Urothelium cell line (cell line): ENCODE measurements at places on chromosomes 3 and 15.

DNA sequence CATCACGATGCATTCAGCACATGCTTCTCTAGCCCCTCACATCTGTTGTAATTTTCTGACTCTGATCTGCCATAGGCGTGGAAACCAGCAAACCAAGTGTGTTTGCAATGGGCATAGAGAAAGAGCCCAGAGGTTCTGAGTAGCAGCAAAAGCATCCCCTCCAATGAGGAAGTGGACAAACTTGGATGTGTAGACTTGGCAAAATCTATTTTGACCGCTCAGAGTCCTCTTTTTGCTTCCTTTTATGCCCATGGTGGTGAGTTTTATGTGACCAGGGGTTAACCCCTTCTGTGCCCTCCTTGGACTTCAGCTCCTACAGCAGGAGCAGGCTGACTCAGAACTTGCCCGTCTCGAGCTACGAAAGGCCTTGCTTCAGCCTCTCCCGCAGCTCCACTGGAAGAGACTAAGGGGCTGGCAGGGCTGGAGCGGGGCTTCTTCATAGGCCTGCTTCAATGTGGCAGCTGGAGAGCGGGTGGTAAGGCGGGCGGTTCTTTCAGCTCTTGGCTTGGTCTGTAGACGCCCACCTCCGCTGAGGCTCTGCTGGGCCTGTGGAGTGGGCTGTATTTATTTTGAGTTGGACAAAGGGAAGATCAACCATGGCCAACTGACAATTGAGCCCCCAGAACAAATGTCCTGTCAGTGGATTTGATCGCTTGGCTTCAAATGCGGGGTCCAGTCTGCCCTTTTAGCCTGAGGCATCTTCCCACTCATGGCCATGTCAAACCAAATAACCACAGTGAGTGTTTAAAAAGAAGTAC lies 6.5 kb upstream of the ETV5 start:
- no peak for DNase-seq

GRCh38 chr3:184776916-184777315 lies 35.0 kb upstream of the VPS8 start:
- no peak for DNase-seq

DNA sequence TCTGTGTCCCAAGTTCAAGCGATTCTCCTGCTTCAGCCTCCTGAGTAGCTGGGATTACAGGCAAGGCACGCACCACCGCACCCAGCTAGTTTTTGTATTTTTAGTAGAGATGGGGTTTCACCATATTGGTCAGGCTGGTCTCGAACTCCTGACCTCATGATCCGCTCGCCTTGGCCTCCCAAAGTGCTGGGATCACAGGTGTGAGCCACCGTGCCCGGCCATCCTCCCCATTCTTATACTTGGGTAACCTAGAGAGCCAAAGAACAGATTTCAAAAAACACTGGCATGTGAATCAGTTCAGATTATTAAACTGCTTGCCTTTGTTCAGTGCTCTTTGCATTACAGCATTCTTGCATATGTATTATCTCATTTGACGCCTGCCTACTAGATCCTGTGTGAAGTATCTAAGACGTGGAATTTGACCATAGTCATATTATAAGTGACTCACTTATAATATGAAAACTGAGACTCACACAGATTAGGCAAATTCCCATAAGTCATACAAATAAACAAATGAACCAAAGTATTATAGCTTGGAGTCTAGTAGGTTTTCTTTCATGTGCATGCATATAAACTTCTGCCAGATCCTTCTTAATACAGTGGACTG lies 123.5 kb downstream of the UNC13C start:
- DNase-seq: no peak

DNA sequence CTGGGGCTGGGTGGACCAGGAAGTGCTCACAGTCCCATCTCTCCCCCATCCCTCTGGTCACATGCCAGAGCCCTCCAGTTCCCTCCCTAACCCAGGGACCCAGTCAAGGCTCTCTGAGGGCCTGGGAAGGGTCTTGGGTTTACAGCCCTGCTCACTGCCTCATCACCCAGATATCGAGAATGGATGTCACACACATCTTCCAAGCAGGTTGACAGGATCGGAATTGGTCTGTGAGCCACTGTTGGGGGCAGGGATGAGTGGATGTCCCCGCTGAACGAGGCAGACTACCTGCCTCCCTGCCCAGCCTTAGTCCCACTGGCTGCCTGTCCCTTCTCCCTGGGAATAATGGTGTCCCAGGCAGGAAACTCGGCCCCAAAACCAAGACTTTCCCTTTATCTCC lies 20.0 kb upstream of the GOLGA6C start:
- DNase-seq: no peak

DNA sequence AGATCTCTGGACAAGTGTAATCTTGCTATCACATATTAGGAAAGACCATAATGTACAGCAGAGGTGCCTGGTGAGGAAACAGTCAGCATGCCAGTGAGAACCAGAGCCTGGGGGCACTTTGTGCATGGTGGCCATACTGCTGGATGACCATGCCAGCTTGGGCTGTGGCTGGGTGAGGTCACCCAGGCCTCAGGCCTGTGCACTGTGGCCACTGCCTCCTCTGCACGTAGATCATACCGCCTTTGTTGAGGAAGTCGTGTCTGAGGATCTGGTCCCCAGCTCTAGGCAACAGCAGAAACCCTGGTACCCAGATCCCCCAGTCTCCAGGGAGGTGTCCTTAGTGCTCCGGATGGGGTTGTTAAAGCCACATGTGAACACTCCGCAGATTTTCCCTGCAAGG lies 38.9 kb downstream of the ZNF710 start:
- no peak for DNase-seq

DNA sequence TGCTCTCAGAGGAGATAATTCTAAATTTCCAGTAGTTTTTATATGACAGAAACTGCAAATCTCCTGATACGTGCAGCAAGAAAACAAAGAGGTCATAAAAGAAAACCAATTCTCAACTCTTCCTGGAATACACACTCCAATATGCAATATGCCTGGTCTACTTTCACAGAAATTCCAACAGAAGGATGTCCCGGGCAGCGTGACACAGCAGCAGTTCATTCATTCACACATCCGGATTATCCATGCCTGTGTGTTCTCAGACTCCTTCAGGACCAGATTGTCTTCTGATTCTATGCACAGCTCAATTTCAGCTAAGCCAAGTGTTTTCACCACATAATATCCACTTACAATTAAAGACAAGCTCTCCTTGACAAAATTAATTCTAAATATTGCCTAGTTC lies 64.3 kb downstream of the FBN1 start:
- DNase-seq: no peak

- DNase-seq: no peak
Observed at GRCh38 chr3:143266511-143266910, 146.9 kb downstream of the CHST2 start.

DNA sequence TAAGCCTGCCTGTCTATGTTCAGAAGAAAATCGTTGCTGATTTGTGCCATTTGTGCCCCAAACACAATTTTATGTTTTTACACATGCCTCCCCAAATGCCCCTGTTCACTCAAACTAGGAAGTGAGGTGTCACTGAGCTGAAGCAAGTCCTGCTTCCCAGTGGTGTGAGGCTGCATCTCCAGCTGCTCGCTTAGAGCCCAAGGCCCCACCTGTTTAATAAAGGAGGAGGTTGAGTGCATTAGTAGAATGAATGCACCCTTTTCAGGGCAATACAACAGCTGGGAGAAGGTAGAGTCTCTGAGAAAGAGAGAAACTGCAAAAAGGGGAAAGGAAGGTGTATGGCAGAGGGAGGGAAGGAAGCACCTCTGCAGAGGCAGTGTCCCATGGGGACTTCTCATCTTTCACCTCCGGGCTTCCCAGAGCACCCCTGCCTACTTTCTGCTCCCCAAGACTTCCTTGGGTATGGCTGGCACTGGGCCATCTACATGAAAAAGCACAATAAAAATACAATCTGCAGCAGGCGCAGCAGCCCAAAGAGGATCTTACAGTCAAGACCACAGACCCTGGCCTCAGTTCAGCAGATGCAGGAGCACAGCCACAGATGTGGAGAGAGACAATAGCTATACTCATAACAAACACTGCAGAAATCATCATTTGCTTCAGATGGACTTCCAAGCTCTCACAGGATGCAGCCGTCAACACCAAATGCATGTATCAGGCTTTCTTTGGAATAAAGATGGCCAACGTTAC lies 165.9 kb downstream of the POLR2M start:
- DNase-seq: no peak

DNA sequence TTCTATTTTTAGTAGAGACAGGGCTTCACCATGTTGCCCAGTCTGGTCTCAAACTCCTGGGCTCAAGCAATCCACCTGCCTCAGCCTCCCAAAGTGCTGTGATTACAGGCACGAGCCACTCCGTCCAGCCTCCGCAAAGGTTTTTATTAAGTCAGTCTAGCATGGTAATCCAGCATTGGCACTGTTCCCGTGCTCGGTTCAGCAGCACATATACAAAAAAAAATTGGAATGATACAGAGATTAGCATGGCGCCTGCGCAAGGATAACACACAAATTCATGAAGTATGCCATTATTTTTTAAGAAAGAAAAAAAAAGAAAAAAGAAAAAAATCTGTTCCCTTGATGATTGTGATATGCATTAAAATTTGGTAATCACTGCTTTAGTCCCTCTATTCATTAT lies 8.5 kb downstream of the CKMT1A start:
- DNase-seq: no peak

- no peak for DNase-seq
Observed at GRCh38 chr15:43941555-43941954, 114.8 kb downstream of the WDR76 start.

- DNase-seq: no peak
Observed at GRCh38 chr3:140250010-140250855, 315.2 kb downstream of the CLSTN2 start.

GRCh38 chr15:32918547-32918946 lies 200.7 kb downstream of the GREM1 start:
- DNase-seq: no peak

GRCh38 chr15:99452728-99453636 lies 112.8 kb upstream of the MEF2A start:
- no peak for DNase-seq

- no peak for DNase-seq
Observed at GRCh38 chr3:114406922-114407321, 113.1 kb downstream of the TIGIT start.

GRCh38 chr15:94353488-94353820 lies 122.1 kb downstream of the MCTP2 start:
- DNase-seq: no peak

DNA sequence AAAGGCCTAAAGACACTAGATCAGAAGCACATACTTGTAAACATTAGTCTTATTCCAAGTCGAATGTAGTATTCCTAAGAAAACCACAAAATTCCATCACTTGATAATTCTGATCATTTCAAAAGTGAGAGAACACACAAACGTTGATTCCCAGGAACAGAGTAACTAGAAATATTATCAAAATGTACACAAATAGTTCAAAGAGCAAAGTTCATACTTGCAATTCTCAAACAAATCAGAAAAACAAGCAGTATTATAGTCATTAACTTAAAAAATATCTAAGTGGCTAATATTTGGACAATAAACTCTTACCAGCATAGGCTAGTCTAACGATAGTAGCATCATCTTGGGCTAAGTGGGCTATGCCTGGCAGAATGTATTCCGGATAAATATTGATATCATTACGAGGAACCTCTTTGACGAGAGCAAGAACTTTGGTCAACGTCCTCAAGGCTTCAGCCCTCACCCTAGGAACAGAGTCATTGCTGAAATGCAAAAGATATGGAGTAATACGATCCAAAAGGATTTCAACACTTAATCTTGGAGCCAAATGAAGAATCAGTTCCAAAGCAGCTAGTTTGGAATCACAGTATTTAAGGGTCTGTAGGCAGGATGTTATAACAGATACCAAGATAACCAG lies 13.3 kb downstream of the PIK3R4 start:
- no peak for DNase-seq

DNA sequence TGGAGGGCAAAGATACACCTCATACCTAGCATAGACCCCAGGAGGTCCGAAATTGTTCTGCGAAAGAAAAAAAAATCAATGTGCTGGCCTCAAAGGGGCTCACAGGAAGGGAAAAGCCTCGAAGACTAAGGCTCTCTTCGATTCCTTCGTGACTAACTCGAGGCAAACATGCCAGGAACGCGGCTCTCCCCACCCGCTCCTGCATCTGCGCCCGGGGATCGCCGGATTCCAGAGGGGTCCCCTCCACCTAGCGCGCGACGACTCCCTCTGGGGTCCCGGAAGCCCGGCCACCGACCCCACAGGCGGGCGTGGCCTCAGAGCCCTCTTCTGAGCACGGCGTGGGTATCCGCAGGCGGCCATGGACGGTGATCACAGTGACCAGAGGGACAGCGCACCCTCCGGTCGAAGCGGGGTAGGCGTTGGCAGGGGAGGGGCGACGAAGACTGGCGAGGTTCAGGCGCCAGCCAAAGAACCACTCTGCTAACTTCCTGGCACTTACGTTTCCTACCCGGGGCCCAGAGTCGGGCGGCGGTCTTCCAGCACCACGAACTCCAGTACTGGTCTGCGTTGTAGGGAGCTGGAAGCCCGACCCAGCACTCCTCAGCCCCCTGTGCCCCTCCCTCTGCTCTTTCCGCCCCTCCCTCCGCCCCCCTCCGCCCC lies 515 bp upstream of the EIF3J start:
- no peak for DNase-seq

DNA sequence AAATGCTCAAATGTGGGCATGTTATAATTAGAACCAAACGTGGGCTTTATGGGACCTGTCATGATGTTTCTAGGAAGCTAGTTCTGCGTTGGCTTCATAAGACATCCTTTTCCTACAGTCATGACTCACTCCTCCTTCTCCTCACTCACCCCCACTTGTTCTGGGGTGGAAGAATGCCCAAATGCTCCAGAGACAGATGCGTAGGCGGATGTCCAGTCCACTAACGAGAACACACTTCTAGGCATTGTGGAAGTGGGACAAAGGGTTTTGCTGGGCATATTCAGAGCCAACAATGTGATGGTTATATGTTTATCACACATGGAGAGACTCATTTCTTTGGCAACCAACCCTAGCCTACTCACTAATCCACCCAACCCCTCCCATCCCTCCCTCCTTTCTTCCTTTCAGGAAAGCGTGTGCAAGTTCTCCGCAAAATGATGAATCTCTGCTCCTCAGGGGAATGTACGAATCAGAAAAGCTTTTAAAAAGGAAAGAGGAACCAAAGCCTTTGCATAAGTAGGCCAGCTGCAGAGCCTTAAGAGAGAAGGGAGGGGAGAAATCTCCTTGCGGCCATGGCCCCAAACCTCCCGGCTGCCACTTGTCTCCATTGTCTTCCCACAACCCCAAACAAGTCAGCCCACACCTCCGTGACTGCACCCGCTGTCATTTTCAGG lies 123.0 kb upstream of the SPRED1 start:
- peak; percentile 77 for DNase-seq
